Brain pericyte (primary cell): ENCODE measurements at places on chromosomes 16 and 17.

- no peak for DNase-seq
These were observed 467.1 kb downstream of the WWOX start for GRCh38 chr16:78566397-78567073.

GRCh38 chr17:3719265-3719664 lies 4.4 kb upstream of the HASPIN start:
- DNase-seq, result no peak

- no peak for DNase-seq
These were observed 725 bp downstream of the KRTAP16-1 start for GRCh38 chr17:41308251-41308917.

DNA sequence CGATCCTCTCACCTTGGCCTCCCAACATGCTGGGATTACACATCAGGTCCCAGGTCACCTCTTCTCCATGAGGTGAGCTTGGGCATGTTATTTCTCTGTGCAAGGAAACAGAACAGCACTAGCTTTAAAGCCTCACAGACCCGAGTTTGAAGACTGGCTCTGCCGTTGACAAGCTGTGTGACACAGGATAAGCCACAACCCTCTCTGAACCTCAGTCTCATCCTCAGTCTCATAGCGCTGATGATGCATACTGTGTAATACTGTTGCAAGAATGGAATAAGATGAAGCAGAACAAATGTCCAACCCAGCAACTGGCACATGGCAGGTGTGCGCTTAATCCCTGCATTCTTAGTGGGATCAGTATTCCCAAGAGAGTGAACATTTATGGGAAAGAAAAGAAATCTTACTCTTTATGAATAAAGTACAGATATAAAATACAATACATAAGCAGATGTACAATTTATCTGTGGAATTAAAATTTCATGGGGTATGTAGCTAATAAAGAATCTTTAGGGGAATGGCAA lies 43.5 kb downstream of the ABAT start:
- DNase-seq, result no peak

GRCh38 chr17:65085951-65086350 lies 29.4 kb upstream of the GNA13 start:
- DNase-seq, result no peak

DNA sequence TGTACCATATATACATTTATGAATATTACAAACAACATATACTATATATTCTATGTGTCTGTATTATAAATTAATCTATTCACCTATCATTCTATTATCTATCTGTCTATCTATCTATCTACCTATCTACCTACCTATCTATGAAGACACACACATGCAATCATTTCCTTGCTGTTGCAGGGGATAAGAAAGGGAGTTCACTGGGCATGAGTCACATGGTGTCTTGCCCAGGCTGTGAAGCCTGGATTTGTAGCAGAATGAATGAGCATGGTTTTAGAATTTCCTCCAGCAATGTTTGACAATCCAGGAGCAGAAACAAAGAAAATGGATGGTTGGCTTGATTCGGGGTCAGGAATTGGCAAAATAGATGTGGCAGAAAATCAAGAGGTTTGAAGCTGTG lies 23.2 kb upstream of the FAM20A start:
- no peak for DNase-seq

- DNase-seq, result no peak
These were observed 2.0 kb downstream of the TMUB2 start for GRCh38 chr17:44188576-44189403.

DNA sequence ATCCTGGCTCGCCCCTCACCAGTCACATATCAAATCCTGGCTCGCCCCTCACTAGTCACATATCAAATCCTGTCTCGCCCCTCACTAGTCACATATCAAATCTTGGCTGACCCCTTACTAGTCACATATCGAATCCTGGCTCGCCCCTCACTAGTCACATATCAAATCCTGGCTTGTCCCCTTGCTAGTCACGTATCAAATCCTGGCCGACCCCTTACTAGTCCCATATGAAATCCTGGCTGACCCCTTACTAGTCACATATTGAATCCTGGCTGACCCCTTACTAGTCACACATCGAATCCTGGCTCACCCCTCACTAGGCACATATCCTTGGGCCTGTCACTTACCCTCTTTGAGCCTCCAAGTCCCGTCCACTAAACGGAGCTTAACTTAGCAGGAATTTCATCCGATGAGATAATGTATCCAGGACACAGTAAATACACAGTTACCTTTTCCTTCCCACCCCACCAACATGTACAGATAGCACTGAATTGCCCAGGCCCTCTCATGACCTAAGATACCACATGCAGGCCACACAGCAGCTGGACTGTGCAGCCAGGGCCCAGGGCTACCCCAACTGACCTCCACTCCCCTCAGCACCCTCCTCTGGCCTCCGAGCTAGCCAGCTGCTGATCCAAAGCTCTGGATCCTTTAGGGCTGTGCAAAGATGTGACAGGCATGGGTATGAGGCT lies 157.8 kb upstream of the RPH3AL start:
- DNase-seq, result no peak

- DNase-seq, result no peak
These were observed 50.0 kb downstream of the SSH2 start for GRCh38 chr17:29880031-29880430.

- no peak for DNase-seq
These were observed 69.5 kb downstream of the PARN start for GRCh38 chr16:14560523-14560922.

- no peak for DNase-seq
These were observed 108.4 kb downstream of the HS3ST3B1 start for GRCh38 chr17:14409292-14409691.

DNA sequence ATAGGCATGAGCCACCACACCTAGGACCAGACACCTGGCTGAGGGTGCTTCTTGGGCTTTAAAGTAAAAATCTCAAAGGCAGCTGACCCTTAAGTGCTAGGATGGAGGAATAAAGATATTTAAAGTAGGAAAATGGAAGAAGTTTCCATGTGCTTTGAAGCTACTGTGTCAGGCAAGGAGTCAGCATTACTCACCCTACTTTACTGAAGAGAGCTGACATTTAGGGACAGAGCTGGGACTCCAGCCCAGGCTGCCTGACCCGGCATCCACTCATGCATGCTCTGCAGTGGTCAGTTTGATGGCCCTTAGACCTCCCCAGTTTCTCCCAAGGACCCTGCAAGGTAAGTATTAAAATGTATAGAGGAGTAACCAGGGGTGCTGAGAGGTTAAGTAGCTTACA lies 124.7 kb upstream of the PLCG2 start:
- DNase-seq, result no peak
